HL-60 (cell line): ENCODE measurements at places on chromosomes 5 and 9.

GRCh38 chr9:96064826-96065481, 189.5 kb downstream of the ERCC6L2 start:
- DNase-seq: no peak

GRCh38 chr5:166784545-166785078, 1506.8 kb upstream of the WWC1 start:
- DNase-seq: no peak

GRCh38 chr5:52657247-52657645, 130.5 kb upstream of the ITGA1 start:
- DNase-seq: no peak

- DNase-seq: no peak
Observed at GRCh38 chr9:115359017-115359780, 241.2 kb upstream of the TNC start.

GRCh38 chr9:32589083-32589723, 16.2 kb upstream of the NDUFB6 start:
- DNase-seq: peak; percentile 26

GRCh38 chr5:103092676-103093075, 27.3 kb downstream of the GIN1 start:
- no peak for DNase-seq

- no peak for DNase-seq
Observed at GRCh38 chr9:93600504-93600903, 24.1 kb downstream of the PHF2 start.

DNA sequence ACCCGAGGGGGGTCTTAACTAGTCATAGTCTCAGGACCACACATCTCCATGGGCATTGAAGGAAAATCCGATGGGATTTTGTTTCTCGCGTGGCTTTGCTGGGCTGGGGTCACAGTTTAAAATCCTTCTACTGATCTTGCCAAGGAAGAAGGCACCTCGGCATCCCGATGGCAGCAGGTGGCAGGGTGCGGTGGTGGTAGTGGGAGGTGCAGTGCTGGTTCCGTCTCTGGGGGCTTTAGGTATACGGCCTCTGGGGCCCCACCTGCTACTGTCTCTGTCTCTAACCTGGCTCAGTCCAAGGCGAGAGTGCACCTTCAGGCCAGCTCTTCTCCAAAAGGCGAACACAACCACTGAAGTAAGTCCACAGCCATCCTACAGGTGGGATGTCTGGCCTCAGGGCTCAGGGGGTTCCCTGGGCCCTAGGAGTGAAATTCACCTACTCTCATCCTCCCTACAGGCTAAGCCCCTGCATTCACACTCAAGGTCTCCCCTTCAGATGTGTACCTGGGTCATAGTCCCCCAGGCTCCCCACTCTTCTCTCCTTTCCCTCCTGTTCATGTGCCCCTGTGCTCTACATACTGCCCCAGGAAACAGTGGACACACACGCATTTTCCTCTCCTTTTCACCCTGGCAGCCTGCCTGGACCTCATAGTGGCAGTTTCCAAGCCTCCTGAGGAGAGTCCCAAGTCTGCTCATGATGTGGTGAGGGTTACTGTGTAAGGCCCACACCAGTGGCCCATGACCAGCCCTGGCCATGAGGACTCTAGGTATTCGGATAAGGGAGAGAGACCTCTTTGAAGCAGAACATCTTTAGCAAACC, 736 bp upstream of the FCN2 start:
- no peak for DNase-seq
